ENCODE measurements at places on chromosomes 2 and 18.

GRCh38 chr2:219168526-219168925, 1.3 kb downstream of the SLC23A3 start:
- DNase-seq = no peak

GRCh38 chr2:12732651-12733050, 15.9 kb downstream of the TRIB2 start:
- DNase-seq = no peak

- no peak for DNase-seq
These were observed 88.3 kb upstream of the PPP1CB start for GRCh38 chr2:28663359-28663758.

- DNase-seq = no peak
These were observed 30.7 kb upstream of the IL1R1 start for GRCh38 chr2:102111823-102112222.

- DNase-seq = no peak
These were observed 1150.0 kb downstream of the RPIA start for GRCh38 chr2:89841476-89841840.

DNA sequence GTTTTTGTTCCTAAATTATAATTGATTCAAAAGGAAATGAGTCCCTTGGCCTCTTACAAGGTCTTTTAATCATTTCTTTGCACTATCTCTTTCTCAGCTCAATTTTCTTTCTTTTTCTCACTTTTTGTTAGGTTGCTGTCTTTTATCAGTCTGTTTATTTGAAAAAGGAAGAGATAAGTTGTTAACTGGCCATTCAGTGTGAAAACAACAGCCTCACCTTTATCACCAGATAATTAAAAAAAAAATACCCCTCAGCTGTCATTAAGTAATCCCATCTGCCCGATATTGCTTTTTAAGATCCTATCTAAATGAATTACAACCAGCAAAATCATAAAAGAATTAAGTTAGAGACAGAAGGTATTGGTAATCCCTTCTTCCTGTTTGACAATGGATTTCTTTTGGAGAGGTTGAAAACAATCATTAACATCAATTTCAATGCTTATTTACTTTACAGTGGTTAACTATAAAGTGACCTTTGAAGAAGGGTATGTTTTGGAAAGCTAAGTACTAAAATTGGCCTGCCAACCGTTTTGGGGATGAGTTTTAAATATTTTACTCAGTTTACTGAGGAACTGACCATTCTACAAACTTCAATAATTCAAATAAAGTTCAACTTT, 104.9 kb downstream of the TGIF1 start:
- no peak for DNase-seq

DNA sequence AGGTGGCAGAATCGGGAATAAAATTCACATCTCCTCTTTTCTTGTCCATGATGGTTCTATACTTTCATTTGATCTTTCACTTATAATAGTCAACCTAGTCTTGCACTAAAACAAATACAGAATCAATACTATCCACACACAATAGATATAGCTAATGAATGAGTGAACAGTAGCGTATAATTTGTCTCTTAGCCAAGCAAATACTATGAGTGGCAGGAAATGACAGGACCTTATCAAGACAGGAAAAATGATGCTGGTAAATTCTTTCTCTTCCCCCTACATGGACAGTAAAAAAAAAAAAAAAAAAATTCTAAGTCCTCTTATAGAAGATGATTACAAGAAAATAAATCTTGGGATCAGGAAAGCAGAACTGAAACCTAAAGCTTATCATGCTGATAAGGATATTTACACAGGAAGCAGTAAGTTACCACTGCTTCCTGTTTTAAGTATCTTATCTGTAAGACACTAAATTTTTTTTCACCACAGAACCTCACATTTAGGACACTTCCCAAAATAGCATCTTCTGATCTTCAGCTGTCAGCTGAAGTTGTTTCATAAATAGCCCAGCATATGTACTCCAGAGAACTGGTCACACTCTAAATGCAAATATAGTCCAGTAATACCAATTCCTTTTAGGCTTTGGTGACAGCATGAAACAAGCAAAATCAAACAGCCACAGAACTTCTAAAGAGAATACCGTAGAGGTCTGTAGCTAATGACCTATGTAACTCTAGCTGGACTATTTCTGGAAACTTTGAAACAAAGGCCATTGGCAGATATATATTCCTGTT, 27.0 kb downstream of the IRS1 start:
- DNase-seq = no peak

- no peak for DNase-seq
These were observed 143.1 kb downstream of the KCTD1 start for GRCh38 chr18:26405190-26405801.
